ENCODE measurements at places on chromosomes 1 and 21.

- no peak for DNase-seq
Observed at GRCh38 chr21:17416139-17416538, 96.7 kb upstream of the CXADR start.

DNA sequence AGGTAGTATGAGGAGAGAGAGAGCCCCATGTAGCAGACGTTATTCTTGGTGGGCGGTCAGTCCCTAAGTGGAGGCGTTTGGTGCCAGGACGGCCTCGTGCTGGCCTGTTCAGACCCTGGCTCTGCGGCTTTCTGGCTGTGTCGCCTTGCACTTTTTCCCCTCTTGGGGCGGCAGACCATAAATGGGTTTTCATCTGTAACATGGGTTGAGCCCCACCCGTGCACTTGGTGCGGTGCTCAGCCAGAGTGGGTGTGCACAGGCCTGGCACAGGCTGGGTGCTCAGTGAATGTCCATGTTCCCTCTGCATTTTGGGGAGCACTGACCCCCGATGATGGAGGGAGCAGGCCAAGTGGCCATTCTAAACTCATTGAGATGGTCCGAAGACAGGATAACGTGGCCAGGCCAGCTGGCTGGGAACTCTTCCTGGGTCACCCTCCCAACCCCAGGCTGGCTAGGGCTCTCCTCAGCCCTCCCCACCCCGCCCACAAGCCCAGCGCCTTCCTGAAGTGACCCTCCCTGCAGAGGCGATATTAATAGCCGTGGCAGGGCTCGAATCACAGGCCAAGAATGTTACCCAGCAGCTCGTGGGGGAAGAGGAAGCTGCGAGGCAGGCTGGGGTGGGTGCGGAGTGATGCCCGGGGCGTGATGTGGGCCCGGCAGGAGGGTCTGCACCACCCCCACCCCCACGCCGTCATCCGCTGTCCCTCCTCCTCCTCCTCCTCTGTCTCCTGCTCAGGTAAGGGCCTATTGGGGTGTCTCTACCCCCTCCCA lies 78.5 kb downstream of the ARHGEF10L start:
- no peak for DNase-seq

GRCh38 chr1:36652586-36652985 lies 169.9 kb upstream of the CSF3R start:
- DNase-seq = no peak

GRCh38 chr21:31921079-31921478 lies 48.3 kb downstream of the HUNK start:
- no peak for DNase-seq

DNA sequence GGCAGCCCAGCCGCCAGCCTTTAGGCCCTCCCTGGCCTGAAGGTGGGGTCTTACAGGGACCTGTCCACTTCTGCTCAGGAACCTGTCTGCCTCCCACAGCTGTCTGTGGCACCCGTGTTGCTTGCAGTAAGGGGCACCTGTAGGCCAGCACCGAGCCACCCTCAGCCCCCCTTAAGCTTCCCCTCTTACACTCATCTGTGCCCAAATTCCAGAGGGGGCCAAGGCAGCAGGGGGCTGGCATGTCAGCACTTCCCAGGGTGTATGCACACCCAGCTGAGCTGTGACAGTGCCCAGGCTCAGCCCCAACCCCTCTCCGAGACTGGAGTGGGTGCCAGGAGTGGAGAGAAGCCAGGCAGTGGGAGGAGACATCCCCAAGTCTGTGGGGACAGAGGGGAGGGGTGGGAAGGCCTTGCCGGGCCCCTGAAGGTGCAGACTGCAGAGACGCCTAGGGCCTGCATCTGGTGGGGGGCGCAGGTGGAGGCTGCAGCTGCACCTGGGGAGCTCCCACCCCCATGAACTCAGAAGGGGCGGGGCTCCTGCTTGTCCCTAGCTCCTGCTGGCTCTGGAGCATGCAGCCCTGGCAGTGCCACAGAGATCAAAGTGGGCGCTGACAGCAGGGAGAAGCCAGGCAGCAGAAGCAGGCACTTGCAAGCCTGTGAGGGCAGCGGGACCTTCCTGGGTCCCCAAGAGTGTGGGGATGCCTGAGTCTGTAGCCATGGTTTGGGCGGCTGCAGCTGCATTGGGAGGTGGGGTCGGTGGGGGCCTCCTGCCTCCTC lies 5.4 kb upstream of the SLC2A7 start:
- no peak for DNase-seq

DNA sequence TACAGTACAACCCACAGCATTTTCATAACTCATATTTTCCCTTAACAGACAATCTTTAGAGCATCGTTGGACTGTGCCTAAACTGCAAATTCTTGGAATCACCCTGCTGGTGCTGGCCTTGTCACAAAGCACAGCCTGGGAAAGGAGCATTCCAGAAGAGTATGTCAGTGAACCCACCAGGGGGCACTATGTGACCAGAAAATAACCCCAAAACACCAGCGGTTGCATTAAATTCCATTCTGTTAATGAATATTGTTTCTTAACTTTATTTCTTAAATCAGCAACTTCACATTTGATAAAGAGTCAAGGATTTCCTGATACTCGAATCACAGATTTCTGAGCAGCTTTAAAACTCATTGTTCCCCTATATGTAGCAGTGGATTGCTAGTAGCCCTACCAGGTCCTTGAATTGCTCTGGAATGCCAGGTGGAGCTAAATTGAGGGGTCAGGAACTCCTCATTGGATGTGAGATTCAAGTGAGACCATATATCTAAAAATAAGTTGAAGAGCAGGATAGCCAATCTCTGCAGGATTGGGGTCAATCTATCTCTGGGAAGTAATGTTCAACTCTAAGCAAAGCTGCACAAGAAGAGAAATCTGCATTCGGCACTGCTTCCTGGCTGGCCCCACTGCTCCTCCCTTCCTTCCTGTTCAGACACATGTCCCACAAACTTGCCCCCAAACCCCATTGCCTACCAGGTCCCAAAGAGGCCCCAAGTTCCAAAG lies 12.7 kb upstream of the RAB4A start:
- DNase-seq = peak; percentile 48

Data from activated CD8-positive, alpha-beta memory T cell treated with anti-CD3 and anti-CD28 coated beads for 1 hour (primary cell).